ENCODE measurements at places on chromosomes 1 and 21.

GRCh38 chr1:37448691-37449417 lies 25.5 kb upstream of the ZC3H12A start:
- DNase-seq, result no peak
- H3K36me3 ChIP-seq, result no peaks in the 10 kb centered on the region
- H3K27me3 ChIP-seq, result no peaks in the 10 kb centered on the region
- H3K4me3 ChIP-seq, result no peak overlapping the region
- no peak overlapping the region for H3K27ac ChIP-seq

- no peaks in the 10 kb centered on the region for H3K36me3 ChIP-seq
- H3K4me3 ChIP-seq, result peak overlapping the region; percentile 16
- H3K27ac ChIP-seq, result peak overlapping the region; percentile 90
- H3K4me1 ChIP-seq, result peaks cover 60% of the 10 kb centered on the region
- H3K27me3 ChIP-seq, result no peaks in the 10 kb centered on the region
Observed at GRCh38 chr1:8120693-8121260, 94.7 kb upstream of the ERRFI1 start.

- H3K27me3 ChIP-seq, result no peaks in the 10 kb centered on the region
- DNase-seq, result no peak
- no peak overlapping the region for H3K4me3 ChIP-seq
Observed at GRCh38 chr1:3668148-3668547, 15.8 kb downstream of the TP73 start.

- H3K36me3 ChIP-seq, result peaks cover 9% of the 10 kb centered on the region
- H3K4me1 ChIP-seq, result peaks cover 12% of the 10 kb centered on the region
- H3K27me3 ChIP-seq, result no peaks in the 10 kb centered on the region
- peak overlapping the region; percentile 57 for H3K27ac ChIP-seq
- no peak overlapping the region for H3K4me3 ChIP-seq
- DNase-seq, result no peak
Observed at GRCh38 chr1:10378081-10378841, 20.6 kb upstream of the PGD start.

DNA sequence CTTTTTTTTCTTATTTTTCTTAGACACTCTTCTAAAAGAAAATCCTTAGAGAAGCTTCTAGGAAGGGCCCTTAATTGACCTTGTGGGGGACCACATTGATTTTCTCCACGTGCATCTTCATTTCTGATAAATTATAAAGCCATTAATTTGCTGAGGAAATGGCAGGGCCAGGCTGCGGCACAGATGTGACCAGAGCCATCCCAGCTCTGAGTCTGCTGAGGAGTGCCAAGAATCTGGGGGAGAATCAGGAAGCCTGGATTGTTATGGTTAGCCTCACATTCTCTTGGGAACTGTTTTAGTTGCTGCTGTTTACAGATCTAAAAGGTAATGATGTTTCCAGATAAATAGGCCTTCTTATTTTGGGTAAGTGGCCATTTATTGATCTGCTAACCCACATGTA lies 16.2 kb downstream of the PROX1 start:
- no peaks in the 10 kb centered on the region for H3K36me3 ChIP-seq
- peaks cover 3% of the 10 kb centered on the region for H3K27me3 ChIP-seq

GRCh38 chr21:33240404-33240803 lies 10.7 kb downstream of the IFNAR2 start:
- H3K4me1 ChIP-seq, result no peaks in the 10 kb centered on the region
- no peak for DNase-seq
- H3K27me3 ChIP-seq, result no peaks in the 10 kb centered on the region

GRCh38 chr21:34639250-34639649 lies 24.3 kb upstream of the RCAN1 start:
- H3K4me3 ChIP-seq, result no peak overlapping the region
- no peak for DNase-seq
- H3K4me1 ChIP-seq, result no peaks in the 10 kb centered on the region
- no peaks in the 10 kb centered on the region for H3K36me3 ChIP-seq
- peaks cover 18% of the 10 kb centered on the region for H3K27me3 ChIP-seq
- no peak overlapping the region for H3K27ac ChIP-seq

GRCh38 chr1:51605961-51606723 lies 10.8 kb upstream of the OSBPL9 start:
- no peak overlapping the region for H3K27ac ChIP-seq
- no peaks in the 10 kb centered on the region for H3K27me3 ChIP-seq
- H3K36me3 ChIP-seq, result no peaks in the 10 kb centered on the region
- H3K4me1 ChIP-seq, result no peaks in the 10 kb centered on the region
- no peak for DNase-seq

- no peaks in the 10 kb centered on the region for H3K27me3 ChIP-seq
- H3K27ac ChIP-seq, result no peak overlapping the region
- H3K4me3 ChIP-seq, result peak overlapping the region; percentile 6
- H3K4me1 ChIP-seq, result peaks cover 19% of the 10 kb centered on the region
- H3K36me3 ChIP-seq, result no peaks in the 10 kb centered on the region
Observed at GRCh38 chr1:58249737-58250586, 296.6 kb downstream of the OMA1 start.

- H3K4me3 ChIP-seq, result no peak overlapping the region
- H3K36me3 ChIP-seq, result no peaks in the 10 kb centered on the region
- no peaks in the 10 kb centered on the region for H3K27me3 ChIP-seq
- no peak overlapping the region for H3K27ac ChIP-seq
Observed at GRCh38 chr21:22468893-22469292, 1470.7 kb downstream of the NCAM2 start.

- H3K4me3 ChIP-seq, result no peak overlapping the region
- no peaks in the 10 kb centered on the region for H3K36me3 ChIP-seq
- H3K27me3 ChIP-seq, result peaks cover 58% of the 10 kb centered on the region
- H3K27ac ChIP-seq, result no peak overlapping the region
Observed at GRCh38 chr1:24959623-24959975, 29.5 kb upstream of the RUNX3 start.

DNA sequence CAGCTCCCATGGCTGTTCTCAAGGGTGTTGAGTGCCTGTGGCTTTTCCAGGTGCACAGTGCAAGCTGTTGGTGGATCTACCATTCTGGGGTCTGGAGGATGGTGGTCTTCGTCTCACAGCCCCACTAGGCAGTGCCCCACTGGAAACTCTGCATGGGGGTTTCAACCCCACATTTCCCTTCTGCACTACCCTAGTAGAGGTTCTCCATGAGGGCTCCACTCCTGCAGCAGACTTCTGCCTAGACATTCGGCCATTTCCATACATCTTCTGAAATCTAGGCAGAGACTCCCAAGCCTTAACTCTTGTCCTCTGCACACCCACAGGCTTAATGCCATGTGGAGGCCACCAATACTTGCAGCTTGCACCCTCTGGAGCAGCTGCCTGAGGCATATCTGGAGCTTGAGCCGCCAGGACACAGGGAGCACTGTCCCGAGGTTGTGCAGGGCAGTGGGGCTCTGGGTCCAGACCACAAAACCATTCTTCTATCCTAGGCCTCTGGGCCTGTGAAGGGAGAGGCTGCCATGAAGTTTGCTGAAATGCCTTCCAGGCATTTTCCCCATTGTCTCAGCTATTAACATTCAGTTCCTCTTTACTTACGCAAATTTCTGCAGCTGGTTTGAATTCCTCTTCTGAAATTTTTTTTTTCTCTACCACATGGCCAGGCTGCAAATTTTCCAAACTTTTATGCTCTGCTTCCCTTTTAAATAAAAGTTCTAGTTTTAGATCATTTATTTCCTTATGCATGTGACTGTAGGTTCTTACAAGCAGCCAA lies 8.8 kb upstream of the CAPN8 start:
- H3K4me3 ChIP-seq, result no peak overlapping the region
- H3K4me1 ChIP-seq, result no peaks in the 10 kb centered on the region
- no peak for DNase-seq
- H3K27ac ChIP-seq, result no peak overlapping the region
- H3K36me3 ChIP-seq, result no peaks in the 10 kb centered on the region

- H3K4me1 ChIP-seq, result no peaks in the 10 kb centered on the region
- DNase-seq, result no peak
- no peaks in the 10 kb centered on the region for H3K27me3 ChIP-seq
- peaks cover 13% of the 10 kb centered on the region for H3K36me3 ChIP-seq
- H3K27ac ChIP-seq, result no peak overlapping the region
- no peak overlapping the region for H3K4me3 ChIP-seq
Observed at GRCh38 chr1:206739411-206740076, 31.0 kb upstream of the IL19 start.

Measured in tibial artery (tissue), 4 donors.